Chondrocyte (in vitro differentiated cells): ENCODE measurements at places on chromosomes 4 and X. TPM values are rescaled to one million over a fixed set of nuclear protein-coding genes. Genes with fewer than 3 reads are reported as not detected.
A peak's percentile ranks its signal among the peaks of the same experiment; 100 is the strongest.

The NSUN7 gene
- total RNA-seq, result 2.4 to 6.1 TPM (median 5.1 TPM) in 3 replicates

The PAK3 gene
- 0.27 to 0.46 TPM (median 0.41 TPM) in 3 replicates for total RNA-seq

The REPS2 gene
- total RNA-seq, result 2.0 to 2.4 TPM (median 2.2 TPM) in 3 replicates

The MND1 gene
- total RNA-seq, result 0.90 to 3.5 TPM (median 2.2 TPM) in 3 replicates

The HEPH gene
- 0.50 to 9.0 TPM (median 0.59 TPM) in 3 replicates for total RNA-seq

The SYNPO2 gene
- 12.3 to 21.5 TPM (median 20.7 TPM) in 3 replicates for total RNA-seq

- no peak for DNase-seq
Observed at GRCh38 chr4:77433418-77433733, 172.2 kb upstream of the CXCL13 start.

DNA sequence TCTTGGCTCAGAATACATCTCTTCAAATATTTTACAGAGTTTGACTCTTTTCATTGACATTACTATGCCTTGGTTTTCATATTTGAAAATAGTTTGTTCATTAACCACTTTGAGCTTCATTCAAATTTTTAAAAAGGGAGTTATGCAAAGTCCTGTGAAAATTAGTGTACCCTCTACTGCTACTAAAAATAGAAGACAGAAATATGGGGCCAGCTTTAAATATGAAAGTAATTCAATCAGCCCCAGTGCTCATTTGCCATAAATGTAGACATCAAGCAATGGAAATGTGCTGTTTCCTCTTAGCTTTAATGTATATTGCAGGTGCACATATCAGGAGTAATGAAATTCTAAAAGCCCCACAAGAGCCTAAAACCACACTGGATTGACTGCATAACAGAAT, 218.7 kb downstream of the SPATA18 start:
- DNase-seq, result no peak

DNA sequence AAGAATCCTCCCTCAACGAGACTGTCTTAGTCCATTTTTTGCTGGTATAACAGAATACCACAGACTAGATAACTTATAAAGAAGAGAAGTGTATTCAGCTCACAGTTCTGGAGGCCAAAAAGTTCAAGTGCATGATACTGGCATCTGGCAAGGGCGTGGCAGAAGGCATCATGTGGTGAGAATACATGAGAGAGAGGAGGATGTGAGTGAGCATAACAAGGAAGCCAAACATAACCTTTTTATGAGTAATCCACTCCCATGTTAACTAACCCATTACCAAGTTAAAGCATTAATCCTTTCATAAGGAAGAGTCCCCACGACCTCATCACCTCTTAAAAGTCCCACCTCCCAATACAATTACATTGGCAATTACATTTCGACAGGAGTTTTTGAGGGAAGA, 504.6 kb downstream of the IQCM start:
- no peak for DNase-seq

DNA sequence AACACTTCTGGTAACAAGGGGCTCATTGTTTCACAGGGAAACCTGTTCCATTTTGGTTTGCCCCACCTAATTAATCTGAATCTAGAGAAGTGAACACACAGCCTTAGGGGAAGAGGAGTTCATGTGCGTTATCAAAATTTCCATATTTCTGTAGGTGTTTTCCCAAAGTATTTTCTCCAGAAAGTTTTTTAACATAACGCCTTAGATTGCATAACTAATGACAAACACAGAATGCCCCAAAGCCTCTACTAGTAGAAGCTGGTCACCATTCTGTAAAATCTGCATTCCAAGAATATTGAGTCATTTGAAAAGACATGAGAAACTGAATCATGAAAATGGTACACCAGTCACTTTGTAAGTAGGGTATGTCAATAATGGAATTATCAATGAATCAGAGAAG, 41.1 kb downstream of the IL13RA2 start:
- no peak for DNase-seq

- DNase-seq, result peak; percentile 85
Observed at GRCh38 chrX:101550362-101550750, at the start of gene ARMCX1. Gene ARMCX1 (plus strand): TSS chrX:101550547. CDS start chrX:101552931, 2,384 bp downstream.

DNA sequence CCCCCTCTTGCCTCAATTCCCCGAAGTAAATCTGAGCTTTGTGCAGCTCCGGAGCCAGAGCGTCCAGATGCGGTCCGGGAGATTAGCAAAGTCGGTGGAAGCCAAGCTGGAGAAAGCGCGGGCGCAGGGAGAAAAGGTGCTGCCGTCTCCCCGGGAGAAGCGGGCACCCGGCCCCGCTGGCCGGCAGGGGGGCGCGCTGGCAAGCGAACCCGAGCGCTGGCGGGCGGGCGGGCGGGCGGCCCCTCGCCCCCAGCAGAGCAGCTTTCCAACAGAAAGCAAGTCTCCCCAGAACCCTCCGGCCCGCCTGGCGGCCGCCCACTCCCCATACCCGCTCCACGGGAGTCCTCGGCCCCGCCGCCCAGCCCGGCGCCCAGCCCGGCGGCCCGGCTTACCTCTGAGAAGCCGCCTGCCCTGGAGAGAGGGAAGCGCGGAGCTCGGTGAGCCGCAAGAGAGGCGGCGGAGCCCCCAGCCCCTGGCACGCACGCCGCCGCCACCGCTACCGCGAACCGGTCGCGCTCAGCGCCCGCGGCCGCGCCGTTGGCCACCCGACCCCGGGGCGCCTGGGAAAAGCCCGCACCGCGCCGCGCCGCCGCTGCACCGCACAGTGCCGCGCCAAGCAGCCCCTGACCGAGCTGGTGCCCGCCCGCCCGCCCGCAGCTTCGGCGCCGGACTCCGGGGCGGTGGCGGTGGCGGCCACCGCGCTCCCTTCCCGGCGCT, 529 bp upstream of the CITED1 start:
- no peak for DNase-seq

GRCh38 chr4:18980516-18981233, 959.1 kb upstream of the LCORL start:
- no peak for DNase-seq

- no peak for DNase-seq
Observed at GRCh38 chr4:666822-667544, 7.1 kb downstream of the ATP5ME start.

DNA sequence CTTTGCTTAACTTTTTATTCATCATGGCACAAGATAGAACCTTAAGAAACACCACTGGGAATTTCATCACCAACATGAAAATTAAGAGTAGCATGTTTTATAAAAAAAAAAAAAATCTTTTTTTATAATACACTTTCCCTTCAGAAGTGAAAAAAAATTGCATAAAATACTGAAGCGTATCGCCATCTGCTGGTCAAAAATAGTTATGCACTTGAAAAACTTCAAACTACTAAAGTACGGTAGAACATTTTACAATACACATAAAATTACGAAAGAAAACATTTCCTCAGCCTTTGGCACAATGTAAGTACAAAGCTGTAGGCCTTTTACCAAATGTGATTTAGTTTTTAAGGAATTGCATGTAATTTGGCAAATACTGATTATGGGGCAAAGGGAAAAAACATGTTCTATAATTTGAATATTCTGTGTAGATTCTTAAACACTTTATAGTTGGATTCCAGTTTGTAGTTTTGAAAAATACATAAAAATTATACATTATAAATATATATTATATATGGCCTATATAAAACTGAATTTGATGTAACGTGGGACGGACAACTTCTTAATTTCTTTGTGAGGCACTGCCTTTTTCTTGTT, 26.5 kb downstream of the HCCS start:
- no peak for DNase-seq

DNA sequence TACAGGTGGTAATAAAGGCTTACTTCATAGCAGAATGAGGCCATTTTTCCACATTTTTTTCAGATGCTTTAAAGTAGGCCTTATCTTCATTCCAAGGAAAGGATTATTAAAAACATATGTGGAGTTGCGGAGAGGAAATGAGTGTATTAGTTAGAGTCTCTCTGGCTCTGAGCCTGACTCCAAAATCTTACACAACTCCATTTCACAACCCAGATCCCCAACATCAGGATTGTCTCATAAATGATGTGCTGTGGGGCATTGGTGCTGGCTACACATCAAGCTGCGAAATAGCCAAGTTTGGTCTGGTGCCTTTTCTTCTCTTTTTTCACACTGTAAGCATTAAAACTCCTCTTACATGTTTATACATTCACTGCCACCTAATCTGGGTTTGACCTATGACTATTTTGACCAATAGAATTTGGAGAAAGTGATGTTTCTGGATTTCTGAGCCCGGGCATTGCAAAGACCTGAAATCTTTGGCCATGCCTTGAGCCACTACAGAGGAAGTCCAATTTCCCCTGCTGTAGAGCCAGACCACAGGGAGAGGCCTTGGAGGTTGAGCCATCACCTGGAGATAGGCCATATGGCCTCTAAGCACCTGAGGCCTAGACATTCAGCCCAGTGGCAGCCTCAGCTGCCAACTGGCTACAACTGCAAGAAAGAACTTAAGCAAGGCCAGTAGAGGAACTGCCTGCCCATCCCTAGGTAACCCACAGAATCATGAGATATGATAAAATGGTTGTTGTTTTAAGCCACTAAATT, 16.7 kb upstream of the SOD3 start:
- DNase-seq, result no peak

- DNase-seq, result no peak
Observed at GRCh38 chrX:17535229-17535628, 160.2 kb downstream of the NHS start.

DNA sequence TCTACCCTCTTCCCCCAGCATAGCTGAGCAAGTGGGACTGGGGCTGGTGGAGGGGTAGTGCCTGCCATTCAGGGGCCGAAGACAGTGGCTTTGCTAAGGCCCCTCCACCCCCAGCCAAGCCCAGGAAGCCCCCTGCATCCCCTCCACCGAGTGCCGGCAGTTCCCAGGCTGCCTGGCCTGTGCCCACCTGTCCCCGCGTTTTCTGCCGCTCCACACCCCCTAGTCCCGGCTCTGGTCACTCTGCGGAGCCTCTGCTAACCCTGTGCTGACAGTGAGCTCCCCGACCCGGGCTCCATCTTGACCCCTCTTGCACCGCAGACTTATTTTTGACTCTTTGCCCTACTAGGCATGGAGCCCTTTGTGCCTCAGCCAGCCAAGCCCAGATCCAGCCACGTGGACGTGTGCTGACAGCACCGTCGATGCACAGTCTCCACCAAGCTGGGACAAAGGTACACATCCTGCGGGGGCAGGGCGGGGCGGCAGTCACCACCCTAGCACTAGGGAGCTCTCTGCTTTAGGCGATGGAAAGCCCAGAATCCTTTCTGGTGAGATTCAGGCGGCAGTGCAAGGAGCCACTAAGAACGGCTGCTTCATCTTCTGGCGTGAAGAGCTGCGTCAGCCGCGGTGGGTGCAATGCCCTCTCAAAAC, 96.6 kb downstream of the PHKA2 start:
- no peak for DNase-seq

- DNase-seq, result no peak
Observed at GRCh38 chrX:133878710-133879109, 106.7 kb downstream of the GPC3 start.

GRCh38 chr4:15020502-15021286, 18.4 kb downstream of the CPEB2 start:
- DNase-seq, result no peak

DNA sequence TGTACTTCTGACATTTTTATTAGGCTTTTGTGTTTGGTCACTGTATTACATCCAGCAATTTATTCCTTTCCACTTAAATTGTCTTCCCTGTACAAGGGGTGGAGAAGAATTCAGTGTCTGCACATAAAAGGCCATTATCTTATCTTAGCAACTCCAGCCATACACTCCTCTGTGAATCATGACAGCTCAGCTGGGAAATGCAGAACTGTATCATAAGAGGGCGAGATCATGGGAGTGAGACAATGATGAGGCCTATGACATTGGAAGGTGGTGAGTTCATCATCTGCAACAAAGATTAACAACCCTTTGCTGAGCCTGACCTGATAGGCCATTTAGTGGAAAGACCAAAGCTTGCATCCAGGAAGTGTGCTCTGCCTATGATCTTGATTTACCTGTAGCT, 33.3 kb downstream of the SLIT2 start:
- DNase-seq, result no peak

DNA sequence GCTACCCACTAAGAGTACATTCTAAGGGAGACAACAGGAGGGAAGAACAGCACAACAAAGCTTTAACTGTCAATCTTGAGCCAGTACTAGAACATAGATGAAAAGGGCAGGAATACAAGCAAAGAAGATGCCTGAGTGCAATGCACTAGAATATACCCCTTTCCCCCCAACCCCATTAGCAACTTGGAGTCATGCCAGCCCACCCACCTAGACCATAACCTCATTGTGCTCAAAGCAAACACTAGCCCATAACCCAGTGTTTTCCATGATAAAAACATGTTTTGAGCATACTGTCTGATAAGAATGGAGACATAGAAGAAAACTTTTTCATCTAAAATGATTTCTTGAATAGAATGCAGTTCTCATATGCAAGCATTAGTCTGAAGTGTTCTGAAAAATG, 183.2 kb downstream of the RAP1GDS1 start:
- DNase-seq, result no peak

DNA sequence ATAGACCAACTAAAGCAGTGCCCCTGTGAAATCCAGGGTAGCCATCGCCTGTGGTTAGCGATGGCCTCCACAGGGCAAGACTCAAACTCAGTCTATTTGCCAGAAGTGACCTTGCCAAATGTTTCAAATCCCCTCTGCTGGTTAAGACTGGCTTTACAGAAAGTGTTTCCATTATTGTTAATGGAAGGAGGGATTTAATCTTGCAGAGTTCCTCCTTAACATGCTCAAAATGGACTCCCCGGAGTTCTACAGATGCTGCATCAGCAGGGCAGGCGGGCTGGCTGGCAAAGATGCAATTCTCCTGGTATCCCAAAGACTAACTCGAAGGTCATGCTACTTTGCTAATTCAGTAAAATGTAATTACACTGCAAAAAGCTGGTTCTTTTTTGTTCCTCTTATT, 313.0 kb upstream of the SLC7A11 start:
- DNase-seq, result no peak

- no peak for DNase-seq
Observed at GRCh38 chr4:177105536-177105935, 204.1 kb upstream of the NEIL3 start.

DNA sequence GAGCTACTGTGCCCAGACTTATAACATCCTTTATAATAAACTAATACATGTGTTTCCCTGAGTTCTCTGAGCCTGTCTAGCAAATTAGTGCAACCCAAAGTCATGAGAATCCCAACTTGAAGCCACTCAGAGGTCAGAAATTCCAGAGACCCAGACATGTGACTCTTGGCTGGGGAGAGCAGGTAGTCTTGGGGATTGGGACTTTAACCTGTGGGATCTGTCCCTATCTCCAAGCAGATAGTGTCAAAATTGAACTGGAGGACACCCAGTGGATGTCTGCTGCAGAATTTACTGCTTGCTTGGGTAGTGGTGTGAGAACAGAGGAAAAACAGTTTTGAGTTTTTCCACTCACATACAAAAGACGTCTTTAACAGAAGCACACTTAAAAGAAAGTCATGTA, 26.4 kb downstream of the ELOVL6 start:
- no peak for DNase-seq

DNA sequence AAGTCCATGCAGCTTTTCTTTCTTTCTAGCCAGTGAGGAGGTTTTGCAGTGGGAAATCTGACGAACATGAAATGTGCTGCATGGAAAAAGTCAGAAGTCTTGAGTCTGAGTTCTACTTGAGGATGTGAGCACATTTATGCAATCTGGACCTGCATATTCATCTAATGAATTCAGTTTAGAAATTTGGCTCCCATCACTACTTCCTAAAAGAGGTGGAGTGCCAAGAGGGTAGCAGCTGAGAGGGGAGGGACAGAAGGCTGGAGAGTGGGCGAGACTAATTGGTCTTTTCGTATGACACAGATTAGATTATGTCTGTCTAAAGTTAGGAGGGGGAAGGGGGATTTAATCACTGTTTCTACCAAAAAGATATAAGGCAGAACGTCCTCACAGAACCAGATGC, 535.9 kb downstream of the IQCM start:
- DNase-seq, result no peak
